ENCODE measurements at places on chromosomes 16 and 17. TPM values are rescaled to one million over a fixed set of nuclear protein-coding genes. Genes with fewer than 3 reads are reported as not detected.

DNA sequence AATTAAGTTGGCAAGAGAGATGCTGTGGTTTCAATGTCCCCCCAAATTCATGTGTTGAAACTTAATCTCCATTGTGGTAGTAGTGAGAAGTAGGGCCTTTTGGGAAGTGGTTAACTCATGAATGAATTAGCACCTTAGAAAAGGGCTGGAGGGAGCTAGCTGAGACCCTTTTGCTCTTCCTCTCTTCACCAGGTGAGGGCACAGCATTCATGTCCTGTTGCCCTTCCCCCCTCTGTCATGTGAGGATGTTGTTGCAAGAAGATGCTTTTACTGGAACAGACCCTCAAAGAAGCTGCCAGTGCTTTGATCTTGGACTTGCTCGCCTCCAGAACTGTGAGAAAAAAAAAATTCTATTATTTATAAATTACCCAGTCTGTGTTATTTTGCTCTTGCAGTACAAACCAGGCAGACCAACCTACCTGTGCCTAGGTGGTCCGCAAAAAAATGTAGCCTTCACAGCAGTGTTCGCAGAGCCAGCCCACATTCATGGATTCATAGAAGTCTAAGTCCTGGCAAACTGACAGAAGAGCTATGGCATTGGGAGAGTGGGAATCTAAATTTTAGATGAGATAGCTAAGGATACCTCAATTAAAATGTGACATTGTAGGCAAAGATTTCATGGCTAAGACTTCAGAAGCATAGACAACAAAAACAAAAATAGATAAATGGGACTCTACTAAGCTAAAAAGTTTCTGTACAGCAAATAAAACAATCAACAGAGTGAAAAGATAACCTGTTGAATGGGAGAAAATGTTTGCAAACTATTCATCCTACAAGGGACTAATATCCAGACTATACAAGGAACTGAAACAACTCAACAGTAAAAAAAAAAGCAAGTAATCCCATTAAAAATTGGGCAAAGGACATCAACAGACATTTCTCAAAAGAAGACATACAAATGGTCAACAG, 32.0 kb upstream of the ABCA5 start:
- DNase-seq: no peak

DNA sequence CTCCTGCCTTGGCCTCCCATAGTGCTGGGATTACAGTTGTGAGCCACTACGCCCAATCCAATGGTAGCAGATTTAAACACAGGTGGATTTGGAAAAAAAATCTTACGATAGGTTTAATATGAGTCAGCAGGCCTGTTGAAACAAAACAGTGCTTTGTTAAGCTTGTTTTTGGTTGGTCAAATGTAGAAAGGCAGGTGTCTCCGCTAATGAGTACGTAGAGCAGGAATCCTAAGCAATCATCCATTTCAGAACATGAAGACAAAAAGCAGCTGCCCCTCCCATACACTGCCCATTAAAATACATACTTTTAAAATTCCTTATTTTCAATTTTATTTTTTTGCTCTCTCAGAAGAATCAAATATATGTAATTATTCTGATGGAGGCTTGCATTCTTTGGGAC, 1.9 kb upstream of the WWOX start:
- no peak for DNase-seq

- DNase-seq: no peak
Measured at GRCh38 chr16:2273484-2273883, 5.6 kb upstream of the RNPS1 start.

- DNase-seq: no peak
Measured at GRCh38 chr17:18108401-18109312, at the start of gene MYO15A. MYO15A (plus strand) TSS chr17:18108756; CDS start chr17:18118801, 10,045 bp downstream.

GRCh38 chr16:71885261-71885650, 1.3 kb upstream of the ZNF821 start:
- no peak for DNase-seq

GRCh38 chr16:30499284-30499683, 26.7 kb downstream of the ITGAL start:
- no peak for DNase-seq

DNA sequence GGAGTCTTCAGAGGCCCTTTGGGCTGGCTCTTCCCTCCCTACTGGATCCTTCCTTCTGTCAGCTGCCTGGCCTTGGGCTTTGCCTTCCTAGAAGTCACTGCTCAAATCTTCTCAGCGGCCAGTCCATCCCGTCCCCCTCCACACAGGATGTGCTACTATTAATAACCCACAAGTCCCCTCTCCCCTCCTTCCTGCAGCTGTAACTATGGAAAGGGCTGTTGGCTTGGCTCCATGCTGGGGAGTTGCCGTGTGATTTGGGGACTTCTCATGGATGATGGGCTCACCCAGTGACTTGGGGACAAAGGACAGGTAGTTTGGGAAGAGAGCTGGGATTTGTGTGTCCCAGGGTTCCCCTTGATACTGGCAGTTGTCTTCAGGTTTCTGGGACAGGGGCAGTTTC, 19.4 kb downstream of the TMEM94 start:
- no peak for DNase-seq

GRCh38 chr16:54346041-54346440, 59.5 kb upstream of the IRX3 start:
- no peak for DNase-seq

The TBX6 gene
- 0.91 TPM for total RNA-seq

The PERCC1 gene
- total RNA-seq: 0.96 TPM

The KRT27 gene
- not detected for total RNA-seq

The PSMC3IP gene
- 5.7 TPM for total RNA-seq

The GPR139 gene
- total RNA-seq: not detected

The CPHXL2 gene
- total RNA-seq: not detected

The MAP2K6 gene
- total RNA-seq: 11.8 TPM

The CTRB1 gene
- not detected for total RNA-seq

All from natural killer cell (primary cell).